ENCODE measurements at places on chromosomes 16 and 17.

- no peak for DNase-seq
These were observed 7.1 kb downstream of the KRT13 start for GRCh38 chr17:41498276-41498675.

DNA sequence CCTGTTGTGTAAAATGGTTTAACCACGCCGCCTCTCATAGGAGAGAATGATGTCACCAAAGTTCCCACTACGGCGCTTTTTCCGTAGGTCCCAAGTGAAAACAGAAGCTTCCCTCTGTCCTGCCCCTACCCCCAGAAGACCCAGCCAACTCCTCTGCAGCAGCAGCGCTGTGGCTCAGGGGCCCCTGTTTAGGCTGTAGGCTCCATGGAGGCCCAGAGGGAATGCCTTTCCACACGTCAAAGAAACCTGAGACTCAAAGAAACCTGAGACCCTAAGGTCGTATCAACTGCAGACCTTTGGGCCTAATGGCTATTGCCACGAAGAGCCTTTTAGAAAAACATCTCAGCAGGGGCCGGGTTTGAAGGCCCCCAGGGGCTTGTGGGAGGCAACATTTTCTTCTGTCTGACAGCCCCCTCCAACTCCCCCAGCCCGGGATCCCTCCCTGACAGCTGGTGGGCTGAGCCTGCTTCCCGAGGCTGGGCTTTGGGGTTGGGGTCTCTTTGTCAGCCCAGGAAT lies 43.1 kb upstream of the MEAK7 start:
- no peak for DNase-seq

GRCh38 chr16:88628512-88628974 lies 9.8 kb upstream of the IL17C start:
- no peak for DNase-seq

- no peak for DNase-seq
These were observed 189.3 kb upstream of the TNRC6C start for GRCh38 chr17:77769215-77769614.

- DNase-seq: no peak
These were observed 3.5 kb downstream of the G6PC1 start for GRCh38 chr17:42904110-42904469.

DNA sequence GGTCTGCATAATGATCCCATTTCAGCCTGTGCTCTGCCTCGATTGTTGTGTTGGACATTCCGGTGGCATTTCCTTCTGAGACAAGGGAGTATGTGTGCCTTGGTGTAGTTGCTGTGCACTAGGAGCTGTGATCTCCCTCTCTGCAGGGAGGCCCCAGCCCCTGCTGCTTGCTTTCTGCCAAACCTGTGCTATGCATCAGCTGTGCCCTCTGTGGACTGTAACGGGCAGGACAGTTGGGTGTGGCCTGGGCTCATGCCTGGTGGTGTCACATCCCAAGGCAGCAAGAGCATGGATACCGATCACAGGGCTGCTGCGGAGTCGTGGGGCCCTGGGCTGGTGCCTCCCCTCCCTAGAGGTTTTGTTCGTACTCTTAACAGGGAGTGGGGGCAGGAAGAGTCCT lies 3.8 kb upstream of the JPT2 start:
- DNase-seq: no peak

GRCh38 chr16:72124761-72125634 lies 31.4 kb downstream of the DHX38 start:
- DNase-seq: peak; percentile 62

DNA sequence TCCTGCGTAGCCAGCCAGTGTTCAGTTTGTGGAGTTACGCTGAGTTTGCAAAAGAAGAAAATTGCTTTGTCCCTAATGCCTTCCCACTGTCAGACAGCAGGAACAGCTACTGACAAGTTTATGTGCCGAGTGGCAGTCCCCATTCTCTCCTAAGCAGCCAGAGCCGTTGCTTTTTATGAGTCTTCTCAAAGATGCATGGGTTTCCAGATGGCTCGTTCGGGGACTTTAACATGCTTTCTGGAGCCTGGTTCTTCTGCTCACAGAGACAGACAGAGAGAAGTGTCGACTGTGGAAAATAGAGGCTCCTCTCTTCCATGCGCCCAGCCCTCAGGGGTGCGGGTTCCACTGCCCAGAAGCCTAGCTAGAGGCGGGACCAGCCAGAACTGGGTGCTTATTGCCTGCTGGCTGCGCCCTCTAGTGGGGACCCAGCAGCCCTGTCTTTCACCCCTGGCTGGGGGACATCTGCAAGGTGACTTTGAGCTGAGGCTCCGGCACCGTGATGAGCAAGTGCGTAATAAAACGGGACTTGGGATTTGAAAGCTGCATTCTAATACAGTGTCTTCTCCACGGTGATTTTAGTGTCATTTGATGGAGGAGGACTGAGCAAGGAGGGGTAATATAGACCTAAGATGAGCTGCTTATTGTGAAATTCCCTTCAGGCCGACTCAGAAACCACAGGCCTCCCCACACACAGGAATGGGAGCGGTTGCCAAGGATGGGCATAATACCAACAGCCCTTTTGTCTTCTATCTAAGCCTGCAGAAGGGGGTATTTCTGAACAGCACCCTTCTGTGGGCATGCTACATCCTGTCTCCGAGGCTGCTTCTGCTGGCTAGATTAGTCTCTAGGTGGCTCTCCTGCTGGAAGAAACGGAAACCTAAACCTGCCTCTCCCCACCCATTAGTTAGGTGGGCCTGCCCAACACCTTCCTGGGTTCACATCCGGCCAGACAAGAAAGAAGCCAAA lies 73.1 kb downstream of the CCDC182 start:
- DNase-seq: peak; percentile 71

GRCh38 chr16:78817200-78817739 lies 717.8 kb downstream of the WWOX start:
- DNase-seq: no peak

GRCh38 chr16:28495795-28496749 lies 1.6 kb downstream of the APOBR start:
- no peak for DNase-seq

DNA sequence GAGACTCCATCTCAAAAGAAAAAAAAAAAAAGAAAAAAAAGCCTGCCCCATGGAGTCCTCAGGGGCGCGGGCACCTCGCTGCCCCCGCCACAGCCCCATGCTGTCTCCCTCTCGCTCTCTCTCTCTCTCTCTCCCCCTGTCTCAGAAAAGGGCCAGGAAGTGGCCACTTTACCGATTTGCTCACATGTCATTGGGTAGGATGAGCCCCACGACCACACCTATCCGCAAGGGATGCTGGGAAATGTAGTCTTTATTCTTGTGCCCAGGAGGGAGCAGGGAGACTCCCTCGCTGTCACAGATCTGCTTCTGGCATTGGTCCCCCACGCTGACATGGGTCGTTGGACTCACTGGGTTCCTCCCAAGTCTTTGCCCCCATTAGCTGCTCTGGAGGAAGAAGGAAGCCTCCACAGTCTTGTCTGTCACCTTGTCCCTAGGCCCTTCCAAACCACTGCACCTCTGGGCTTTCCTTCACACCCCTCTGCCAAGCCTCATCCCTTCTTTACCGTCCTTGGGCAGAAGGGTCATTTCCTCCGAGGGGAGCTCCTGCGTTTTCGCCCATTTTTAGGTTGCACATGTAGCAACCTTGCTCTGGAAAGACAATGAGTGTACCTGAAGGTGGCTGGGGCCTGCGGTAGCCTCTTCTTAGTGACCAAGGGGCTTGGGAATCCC lies 6.9 kb upstream of the GJD3 start:
- no peak for DNase-seq

DNA sequence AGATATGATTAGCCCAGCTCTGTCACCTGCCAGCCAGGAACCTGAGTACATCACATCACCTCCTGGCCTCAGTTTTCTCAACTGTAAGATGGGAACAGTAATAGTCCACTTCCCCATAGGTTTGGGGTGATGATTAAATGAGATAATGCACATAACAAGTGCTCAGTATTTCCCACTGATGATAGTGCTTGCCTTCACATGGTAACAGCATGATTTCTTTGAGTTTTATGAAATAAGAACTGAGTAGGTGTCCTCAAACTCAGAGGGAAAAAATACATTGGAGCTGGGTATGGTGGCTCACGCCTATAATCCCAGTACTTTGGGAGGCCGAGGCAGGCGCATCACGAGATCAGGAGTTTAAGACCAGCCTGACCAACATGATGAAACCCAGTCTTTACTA lies 30.1 kb upstream of the SNN start:
- DNase-seq: no peak

DNA sequence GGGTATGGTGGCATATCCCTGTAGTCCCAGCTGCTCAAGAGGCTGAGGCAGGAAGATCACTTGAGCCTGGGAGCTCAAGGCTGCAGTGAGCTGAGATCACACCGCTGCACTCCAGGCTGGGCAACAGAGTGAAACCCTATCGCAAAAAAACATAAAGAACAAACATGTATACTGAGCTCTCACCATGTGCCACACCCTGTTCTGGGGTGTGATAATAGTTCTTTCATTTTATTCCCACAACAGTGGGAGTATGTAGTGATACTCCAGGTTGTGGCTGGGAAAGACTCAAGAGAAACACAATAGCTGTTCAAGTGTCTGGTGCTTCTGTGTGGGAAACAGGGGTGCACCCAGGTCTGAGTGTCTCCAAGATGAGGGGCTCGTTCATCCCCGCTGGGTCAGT lies 90.7 kb downstream of the SOCS1 start:
- no peak for DNase-seq

Measured in activated T-cell treated with anti-CD3 and anti-CD28 coated beads, Interleukin-2, amount 50 U/mL, for 1 hour (primary cell).